ENCODE measurements at places on chromosomes 7 and 10.

- DNase-seq = no peak
Measured at GRCh38 chr10:58998924-58999713, 177.3 kb upstream of the PHYHIPL start.

- no peak for DNase-seq
Measured at GRCh38 chr7:145224775-145225174, 388.9 kb upstream of the TPK1 start.

GRCh38 chr7:149635561-149636329 is 137.6 kb downstream of the ZNF467 start:
- DNase-seq = no peak

GRCh38 chr7:102914585-102914984 is 1.8 kb downstream of the LRRC17 start:
- DNase-seq = no peak

DNA sequence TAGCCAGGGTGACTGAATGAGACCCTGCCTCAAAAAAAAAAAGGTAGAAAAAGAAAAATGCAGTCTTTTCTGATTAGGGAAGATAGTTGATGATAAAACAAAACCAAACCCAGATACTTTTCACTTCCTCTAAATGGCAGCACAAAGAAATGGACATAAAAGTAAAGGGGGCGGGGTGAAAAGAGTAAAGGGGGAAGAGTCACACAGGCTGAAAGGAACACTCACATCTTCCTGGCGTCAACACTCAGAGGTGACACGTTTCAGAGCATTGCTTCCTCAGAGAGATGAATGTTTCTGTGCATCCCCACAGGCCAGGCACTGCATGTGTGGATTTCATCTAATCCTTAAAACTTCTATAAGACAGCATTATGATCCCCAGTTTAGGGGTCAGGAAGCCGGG is 81.2 kb downstream of the HIPK2 start:
- peak; percentile 78 for DNase-seq

DNA sequence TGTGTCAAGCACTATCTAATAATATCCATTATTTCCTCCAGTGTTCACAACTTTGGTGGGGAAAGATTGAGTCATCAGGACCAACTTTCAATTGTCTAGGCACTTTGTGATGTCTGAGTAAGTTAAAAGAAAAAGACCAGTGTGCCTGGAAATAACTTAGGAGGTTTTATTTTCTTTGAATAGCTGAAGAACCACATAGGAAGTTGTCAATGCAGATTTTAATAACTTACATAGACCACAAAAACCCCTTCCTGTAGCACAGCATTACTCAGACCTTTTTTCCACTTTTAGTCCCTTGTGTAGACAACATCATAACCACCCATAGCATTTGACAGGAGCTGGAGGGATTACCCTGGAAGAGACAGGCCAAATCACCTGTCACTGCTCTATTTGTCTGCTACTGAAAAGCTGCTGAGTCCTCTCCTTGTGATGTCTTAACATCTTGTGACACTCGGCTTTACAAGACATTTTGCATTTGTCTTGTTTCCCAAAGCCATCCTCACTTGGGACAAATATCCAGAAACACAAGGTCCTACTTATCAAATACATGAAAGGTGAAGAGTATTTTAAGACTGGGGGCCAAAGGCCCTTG is 241.5 kb upstream of the PTER start:
- DNase-seq = no peak

DNA sequence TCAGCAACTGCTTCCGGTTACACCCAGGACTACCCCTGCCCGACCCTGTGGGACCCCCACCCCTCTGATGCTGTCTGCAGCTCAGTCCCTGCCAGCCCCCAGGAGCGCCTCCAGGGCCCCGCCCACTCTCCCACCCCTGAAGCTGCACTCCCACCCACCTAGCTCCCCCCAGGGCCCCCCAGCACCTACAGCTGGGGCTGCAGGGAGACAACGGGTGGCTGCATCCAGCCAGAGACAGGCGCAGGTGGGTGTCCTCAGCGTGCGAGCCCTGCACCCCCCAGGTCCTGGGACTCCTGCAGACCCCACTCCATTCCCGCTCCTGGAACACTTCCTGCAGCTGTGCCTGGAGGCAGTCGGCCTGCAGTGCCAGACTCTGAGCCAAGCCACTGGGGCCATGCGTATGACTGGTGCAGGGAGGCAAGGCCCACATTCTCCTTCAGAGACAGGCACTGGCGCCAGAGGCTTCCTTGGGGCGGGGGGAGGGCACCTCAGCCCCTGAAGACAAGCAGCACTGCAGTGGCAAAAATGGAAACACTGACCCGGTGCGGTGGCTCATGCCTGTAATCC is 6.1 kb downstream of the CYP2W1 start:
- DNase-seq = no peak

DNA sequence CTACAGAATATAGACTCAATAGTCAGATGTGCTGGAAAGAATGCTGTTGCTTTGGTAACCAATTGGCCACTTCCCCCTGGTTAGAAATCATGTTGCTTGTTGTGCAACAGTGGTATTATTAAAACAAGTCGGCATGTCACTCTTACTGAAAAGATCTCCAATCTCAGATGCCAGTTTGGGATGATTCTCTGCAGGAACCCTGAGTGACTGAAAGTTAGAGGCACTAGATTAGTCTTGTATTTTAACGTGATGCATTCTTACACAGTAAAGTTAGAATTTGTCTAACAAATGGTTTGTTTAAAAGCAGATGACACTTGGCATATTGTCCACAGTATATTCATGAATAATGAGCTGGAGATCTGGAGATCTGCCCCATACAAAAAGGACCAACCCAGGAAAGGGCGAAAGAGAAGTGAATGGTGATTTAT is 287.6 kb downstream of the TWIST1 start:
- DNase-seq = peak; percentile 42

DNA sequence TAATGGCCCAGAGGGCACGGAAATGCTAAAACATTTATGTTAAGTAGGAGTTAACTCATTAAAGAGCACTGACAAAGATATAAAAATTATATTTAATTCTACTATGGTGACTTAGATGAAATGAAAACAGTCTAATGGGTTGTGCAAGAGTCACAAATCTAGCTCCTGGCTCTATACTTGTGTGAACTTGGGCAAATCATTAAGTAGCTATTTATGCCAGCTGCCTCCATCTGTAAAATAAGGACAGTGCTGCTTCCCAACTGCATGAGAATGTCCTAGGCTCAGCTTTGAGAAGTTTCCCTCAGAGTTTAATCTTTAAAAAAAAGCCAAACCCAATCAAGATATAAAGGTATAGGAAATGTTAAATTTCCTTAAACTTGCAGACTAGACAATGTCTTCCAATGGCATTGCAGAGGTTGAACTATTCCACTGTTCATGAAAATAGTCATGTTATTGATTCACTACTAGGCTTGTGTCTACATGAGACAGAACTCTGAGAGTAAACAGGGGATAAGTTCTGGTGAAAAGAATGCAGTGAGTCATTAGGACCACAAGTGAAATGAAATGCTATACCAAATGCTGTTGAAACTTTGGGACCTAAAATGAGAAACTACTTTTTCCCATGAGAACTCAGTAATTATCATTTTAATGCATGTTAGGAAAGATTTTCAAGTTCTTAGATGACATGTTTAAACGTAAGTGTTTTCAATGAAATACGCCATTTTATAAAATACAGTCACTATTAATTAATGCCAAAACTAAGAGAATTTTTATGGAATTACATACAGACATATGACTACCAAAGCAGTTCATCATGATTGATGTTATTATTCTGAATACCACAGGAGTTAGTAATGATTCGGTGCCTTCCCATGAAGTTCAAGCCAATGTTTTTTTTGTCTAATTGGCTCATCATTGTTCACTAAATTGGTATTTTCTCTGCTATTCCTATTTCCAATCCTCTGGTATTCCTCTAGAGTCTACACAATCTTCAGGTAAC is 84.2 kb downstream of the CDK6 start:
- no peak for DNase-seq

GRCh38 chr7:67406976-67407375 is 410.3 kb downstream of the TYW1 start:
- no peak for DNase-seq

DNA sequence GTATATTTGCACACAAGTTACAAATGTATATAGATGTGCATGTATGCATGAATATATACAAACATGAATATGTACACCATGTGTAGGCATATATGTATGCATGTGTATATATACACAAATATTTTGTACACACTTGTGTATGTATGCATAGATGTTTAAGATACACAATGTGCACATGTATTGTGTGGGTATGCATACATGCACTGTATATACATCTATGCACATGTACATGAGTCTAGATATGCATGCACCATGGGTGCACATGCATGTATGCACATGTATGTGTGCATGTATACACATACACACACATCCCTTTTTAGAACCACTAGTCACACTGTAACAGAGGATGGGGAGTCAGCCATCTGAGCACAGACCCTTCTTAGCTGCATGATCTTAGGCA is 249.4 kb downstream of the COBL start:
- DNase-seq = no peak

DNA sequence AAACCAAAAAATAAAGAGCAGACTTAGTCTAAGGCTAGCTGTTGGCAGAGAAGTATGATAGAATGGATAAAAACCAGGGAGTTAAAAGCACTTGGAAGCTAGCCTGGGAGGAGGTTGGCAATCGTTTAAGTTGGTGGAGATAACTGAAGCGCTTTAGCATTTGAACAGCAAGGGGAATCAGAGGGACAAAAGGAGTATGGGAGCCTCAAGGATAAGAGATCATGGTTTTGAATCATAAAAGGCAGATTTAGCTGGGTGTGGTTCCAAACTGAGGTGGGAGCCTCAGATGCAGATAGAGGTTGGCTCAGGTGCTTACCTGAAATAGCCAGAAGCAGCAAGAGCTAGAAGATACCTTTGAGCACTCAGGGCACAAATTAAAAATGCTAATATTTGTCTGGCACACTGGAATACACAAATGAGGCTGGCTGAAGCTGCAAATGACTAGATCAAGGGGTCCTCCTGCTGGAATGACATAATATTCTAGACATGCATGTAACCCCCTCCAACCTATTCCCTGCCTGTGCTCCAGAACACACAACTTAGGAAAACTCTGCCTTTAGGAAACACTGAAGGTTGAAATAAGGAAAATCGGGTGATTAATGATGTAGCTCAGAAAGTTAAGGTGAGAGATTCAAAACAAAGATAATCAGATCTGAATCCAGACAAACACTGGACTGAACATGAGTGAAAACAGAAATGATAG is 372.3 kb upstream of the LRRN3 start:
- no peak for DNase-seq

DNA sequence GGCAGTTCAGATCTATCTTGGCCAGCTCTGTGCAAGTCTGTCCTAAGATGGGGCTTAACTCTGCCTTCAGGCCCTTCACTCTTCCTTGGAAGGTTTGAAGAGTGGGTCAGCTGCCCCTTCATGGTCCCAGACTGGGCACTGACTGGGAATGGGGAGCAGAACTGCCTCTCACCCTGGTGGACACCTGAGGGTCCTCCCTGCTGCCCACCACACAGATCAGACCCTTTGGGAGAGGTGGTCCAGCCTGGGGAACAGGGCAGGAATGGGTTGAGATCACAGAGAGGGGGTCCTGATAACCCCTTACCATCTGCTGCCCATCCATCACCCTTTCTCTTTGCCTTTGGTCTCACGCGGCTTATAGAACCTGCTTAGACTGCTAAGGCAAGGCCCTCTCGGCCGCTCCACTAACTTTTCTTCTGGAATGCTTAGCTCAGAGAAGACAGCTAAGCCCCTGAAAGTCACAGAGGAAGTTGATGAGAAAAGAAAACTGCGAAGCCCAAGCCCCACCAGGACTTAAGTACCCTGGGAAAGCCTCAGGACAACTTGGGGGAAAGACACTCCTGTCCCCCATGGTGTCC is 402 bp upstream of the CDHR1 start:
- no peak for DNase-seq

DNA sequence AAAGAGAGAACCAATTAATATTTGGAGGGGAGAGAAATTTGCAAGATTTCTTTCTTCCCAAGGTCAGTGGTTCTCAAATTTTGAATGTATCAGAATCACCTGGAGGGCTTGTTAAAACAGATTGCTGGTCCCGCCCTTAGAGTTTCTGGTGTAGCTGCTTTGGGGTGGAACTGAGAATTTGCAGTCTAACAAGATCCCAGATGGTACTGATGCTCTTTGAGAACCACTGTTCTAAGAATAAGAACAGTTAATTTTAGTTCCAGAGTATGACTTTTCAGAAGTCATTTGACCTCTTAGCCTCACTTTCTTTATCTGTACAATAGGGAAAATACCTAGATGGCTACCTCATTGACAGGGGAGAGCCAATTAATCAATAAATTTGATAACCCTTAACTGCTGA is 161.6 kb downstream of the PRKG1 start:
- DNase-seq = no peak

DNA sequence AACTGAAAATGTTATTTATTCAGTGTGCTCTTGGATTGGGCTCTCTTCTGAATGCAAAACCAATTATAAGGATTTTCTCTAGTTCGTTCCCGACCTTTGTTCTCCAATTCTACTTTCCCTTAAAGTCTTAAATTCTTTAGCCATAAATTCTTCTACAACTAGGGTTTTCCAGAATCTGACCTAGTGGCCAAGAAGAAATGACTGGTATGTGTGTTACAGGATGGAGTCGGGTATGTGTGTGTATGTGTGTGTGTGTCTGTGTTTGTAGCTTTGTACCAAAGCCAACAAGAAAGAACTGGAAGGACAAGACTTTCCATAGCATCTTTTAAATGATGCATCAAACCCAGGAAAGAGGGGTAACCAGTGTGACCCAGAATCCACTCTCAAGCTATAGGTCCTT is 25.8 kb upstream of the LEP start:
- DNase-seq = no peak

- DNase-seq = peak; percentile 21
Measured at GRCh38 chr10:96025566-96025965, 17.8 kb upstream of the CCNJ start.

DNA sequence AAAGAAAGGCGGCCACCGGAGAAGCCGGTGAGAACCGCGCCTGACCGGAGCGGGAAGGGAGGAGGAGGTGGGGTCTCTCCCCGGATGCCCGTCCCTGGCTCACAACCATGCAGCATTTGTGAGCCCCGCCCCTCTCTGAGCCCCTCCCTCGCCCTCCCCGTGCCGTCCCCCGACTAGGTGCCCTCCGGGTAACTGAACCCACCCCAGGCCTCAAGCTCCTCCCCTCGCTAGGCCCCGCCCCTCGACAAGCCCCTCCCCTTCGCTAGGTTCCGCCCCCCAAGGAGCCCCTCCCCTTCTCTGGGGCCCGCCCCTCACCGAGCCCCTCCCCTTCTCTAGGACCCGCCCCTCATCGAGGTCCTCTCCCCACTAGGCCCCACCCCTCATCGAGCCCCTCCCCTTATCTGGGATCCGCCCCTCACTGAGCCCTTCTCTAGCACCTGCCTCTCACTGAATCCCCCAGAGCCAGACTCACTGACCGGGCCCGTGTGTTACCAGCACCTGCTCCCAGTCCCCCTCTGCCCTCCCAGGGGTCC is 42.2 kb upstream of the HSPB1 start:
- DNase-seq = peak; percentile 31

DNA sequence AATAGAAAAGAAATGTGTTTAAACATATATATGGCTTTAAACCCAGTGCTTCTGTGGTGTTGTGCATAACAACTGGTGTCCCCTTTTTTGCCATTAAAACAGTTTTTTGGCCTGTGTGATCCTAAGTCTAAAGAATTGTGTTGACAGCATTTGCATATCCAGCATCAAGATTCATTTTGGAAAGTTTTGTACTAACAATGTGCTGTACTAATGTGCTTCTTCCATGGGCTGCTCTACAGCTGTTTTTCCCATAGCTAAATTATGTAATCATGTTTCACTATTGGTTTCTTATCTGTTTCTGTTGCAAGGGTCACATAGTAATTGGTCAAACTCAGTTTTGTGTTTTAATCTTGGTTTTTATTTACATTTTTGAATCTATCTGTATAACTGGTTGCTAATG is 5.5 kb downstream of the CNNM2 start:
- no peak for DNase-seq

GRCh38 chr10:103936022-103936421 is 18.0 kb upstream of the STN1 start:
- no peak for DNase-seq

All from suppressor macrophage treated with lipopolysaccharide for 1 hour (primary cell).